Left renal cortex interstitium (tissue), 4 donors: ENCODE measurements at places on chromosomes 5 and 9.

- no peak for DNase-seq
These were observed 55.1 kb upstream of the MOCS2 start for GRCh38 chr5:53164478-53165165.

DNA sequence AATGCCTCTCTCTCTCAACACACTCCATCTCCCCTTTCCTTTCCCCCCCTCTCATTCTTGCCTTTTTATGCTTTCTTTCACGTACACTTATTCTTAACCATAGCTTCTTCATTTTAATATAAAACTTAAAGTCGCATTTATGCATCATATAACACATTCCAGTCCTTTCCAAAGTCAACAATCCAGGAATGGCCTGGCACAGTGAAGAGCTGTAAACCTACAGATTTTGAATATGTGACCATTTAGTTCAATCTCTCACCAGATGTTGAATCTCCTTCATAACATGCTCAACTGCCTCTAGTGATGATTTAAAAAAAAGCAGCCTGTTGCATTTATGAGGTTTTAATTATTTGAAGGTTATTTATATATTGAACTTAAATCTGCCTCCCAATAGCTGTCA is 186.2 kb upstream of the GRAMD2B start:
- no peak for DNase-seq

- no peak for DNase-seq
These were observed 24.6 kb downstream of the PIK3R1 start for GRCh38 chr5:68240202-68240601.

DNA sequence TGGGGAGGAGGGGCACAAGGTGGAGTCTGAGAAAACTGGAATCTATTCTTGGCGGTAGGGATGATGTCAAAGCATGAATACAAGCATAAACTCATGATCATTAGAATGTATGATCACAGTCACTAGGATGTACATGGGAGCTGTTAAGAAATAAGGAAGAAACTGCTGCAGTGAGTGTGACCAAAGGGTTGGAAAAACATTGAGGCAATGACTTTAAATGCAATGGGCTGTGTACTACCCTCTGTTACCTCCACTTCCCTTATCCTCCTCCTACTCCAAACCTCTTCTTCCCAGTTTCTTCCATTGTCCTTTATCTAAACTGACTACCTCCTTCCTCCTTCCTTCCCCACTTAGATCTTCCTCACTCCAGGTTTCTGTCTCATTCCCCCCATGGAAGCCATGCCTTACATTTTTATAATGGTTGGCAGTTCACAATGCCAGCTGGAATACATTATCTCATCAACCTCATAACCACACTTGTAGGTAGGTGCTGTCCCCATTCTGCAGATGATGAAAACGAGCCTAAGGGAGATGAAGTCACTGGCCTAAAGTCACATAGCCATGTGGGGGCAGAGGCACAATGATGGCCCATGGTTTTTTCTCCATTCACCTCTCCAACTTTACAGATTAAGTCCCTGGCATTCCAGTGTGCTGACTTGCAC is 21.9 kb upstream of the TNFSF15 start:
- DNase-seq = no peak

DNA sequence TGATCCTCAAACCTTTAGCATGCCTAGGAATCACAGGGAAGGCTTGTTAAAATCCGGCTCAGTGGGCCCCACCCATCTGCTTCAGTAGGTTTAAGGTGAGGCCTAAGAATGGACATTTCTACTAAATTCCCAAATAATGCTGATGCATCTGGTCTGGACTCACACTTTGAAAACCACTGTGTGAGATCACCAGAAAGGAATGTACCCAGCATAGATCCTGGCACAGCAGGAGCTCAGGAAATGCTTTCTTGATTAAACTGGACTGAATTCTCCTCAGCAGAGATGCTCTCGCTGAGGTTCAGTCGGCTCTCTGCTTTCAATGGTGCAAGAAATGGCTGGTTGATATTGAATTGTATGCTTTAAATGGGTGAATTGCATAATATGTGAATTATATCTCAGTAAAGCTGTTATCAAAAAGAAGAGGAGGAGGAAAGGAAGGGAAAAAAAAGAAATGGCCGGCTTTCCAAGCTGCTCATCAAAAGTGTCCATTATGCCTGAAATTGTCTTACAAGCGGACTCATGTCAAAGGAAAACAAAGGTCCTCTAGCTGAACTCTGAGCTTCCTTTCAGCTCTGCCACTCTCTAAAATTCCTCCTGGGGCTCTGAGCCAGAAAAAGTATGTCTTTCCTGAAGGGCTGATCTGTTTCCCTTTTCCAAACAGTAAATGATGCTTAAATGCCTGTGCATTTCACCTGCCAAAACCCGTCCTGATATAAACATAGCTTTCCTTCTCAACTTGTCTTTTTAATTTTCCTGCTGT is 77.6 kb upstream of the SAP30L start:
- DNase-seq = no peak

GRCh38 chr9:133273098-133273497 is 1.9 kb downstream of the ABO start:
- DNase-seq = no peak

- no peak for DNase-seq
These were observed 786.5 kb upstream of the ACO1 start for GRCh38 chr9:31597977-31598376.

- no peak for DNase-seq
These were observed 108.3 kb downstream of the RPS23 start for GRCh38 chr5:82169892-82170291.
